Activated CD4-positive, alpha-beta T cell treated with anti-CD3 and anti-CD28 coated beads for 48 hours (primary cell): ENCODE measurements at places on chromosomes 16 and 17.

DNA sequence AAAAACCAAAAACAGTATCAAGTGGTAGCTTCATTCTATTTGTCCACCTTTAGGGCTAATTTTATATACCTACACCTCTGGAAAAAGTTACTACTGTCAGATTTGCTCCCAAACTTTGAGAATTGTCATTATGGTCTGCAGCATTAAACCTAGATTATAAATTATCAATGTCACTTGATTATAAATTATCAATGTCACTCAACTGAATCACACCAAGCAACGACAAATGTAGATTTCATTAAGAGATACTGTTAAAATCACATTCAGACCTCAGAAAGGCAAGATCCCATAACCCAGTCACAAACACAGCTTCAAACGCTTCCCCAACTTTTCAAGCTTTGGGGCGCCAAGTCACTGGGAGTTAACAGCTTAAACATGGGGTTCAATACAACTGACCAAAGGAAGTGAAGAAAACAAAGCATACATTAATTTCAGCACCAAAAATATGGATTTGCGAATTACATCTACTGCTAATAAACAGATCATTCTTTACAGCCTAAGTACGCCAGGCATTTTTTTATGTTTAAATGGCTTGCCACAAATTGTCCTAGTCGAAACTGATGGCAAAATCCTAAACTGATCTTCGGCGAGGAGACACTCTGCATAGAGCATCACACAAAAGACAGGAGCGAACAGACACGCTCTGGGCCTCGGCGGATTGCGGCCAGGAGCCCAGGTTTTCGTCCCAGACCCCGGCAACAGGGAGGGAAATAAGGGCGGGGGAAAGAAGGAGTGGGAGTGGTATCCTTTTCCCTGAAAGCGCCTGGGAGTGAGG is 981 bp downstream of the GLG1 start:
- no peak for DNase-seq

GRCh38 chr16:85479972-85480726 is 133.0 kb upstream of the GSE1 start:
- DNase-seq: no peak

- DNase-seq: no peak
These were observed 100.6 kb upstream of the CNTNAP4 start for GRCh38 chr16:76176616-76177015.

GRCh38 chr16:73040136-73040535 is 7.8 kb downstream of the ZFHX3 start:
- DNase-seq: no peak

DNA sequence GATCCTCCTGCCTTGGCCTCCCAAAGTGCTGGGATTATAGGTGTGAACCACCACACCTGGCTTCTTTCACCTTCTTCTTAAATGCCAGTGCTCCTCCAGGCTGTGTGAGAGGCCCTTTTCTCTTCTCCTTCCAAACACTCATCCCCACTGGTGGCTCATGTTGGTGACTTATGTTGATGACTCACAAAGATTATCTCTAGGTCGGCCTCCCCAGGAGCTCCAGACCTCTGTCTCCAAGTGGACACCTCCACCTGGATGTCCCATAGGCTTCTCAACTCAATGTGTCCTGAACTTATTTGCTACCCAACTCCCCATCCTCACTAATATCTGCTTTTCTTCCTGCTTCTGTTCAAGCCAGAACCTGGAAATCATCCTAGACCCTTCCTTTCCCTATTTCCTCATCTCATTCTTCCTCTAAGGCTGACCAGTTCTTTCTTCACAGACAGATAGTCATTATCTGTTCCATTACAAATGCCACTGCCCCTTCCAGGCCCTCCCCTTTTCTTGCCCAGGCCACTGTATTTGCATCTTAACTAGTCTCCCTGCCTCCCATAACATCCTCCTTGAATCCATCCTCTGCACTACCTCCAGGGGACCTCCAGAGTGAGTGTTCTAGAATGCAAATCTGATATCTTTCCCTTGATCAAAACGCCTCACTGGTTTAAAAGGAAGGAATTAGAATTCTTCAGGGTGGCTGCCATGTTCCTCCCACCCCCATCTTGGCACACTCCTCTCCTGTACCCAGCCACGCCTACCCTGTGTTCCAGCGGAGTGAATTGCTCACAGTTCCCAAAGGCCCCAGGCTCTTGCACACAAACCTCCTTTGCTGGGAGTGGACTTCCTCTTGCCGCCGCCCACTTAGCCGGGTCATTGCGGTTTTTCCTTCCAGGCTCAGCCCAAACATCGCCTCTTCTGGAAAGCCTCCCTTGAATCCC is 34.8 kb upstream of the FBXO47 start:
- no peak for DNase-seq

- DNase-seq: no peak
These were observed 12.9 kb downstream of the ANKFY1 start for GRCh38 chr17:4250887-4251286.

DNA sequence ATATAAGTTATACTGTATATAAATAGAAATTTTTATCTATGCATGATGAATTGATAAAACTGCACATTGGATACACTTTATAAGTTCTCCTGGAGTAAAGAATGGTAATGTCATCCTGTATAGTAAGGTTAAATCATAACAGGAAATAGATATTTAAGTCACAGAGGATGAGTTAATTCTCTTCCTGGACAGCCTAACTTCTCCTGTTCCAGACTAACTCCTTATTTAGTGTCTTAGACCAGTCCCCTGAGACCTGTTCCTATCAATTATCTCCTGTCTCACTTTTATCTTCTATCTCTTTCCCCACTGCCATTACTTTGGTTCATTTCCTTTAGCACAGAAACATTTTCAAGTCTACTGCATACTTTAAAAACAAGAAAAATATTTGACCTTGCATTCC is 46.5 kb downstream of the SSH2 start:
- no peak for DNase-seq

GRCh38 chr17:21390294-21390693 is 14.1 kb downstream of the KCNJ12 start:
- DNase-seq: no peak

GRCh38 chr16:15808071-15808470 is 48.8 kb downstream of the MYH11 start:
- no peak for DNase-seq

GRCh38 chr16:28087675-28088300 is 24.3 kb upstream of the GSG1L start:
- DNase-seq: no peak

DNA sequence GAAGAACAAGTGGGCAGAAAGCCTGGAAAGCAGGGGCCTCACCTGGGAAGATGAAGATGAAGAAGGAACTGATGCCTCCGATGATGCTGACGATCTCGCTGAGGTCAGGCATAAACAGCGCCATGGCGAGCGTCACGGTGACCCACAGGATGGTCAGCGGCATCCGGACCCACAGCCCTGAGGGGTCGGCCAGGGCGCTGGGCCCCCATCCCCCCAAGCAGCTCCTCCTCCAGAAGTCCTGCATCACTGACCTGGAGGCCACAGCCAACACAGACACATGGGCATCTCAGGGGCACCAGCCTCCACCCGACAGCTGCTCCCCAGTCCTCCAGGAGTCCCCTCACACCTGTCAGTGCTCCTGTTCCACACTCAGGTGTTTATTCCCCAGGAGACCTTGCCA is 26.1 kb downstream of the SLC38A8 start:
- no peak for DNase-seq

DNA sequence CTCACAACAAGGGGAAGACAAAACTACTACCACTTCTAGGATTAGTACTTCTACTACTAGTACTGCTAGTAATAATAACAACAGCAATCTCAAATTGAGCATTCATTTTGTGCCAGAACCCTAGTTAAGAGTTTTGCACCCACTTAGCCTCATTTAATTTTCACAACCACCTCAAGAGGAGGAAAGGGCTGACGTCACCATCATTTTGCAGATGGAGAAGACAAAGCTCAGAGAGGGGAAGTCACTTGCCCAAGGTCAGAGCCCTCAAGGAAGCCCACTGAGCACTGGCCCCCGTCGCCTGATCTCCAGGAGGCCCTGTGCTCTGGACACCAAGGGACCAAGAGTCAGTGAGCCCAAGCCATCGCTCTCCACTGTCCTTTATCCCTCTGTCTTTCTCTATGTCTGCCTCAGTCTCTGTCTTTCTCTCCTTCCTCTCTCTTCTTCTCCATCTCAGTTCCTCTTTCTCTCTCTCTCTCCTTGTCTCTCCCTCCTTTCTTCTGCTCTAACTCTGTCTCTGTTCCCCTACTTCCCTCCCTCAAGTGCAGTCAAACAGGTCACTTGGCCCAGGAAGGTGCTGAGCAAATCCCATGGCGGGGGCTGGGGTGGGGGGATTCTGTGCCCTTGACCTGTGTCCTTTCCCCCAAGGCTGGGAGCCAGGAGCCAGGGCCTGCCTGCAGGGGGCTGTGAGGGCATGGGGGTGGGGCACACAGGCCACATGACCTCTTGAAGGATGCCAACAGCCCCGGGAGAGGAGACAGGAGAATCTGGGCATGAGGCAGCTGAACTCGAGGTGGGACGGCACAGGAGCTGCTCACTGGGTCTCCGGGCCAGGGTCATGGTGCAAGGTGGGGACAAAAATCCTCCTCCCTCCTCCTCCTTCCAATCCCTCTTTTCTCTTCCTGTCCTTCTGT is 11.2 kb upstream of the NGFR start:
- no peak for DNase-seq

- DNase-seq: no peak
These were observed 9.2 kb downstream of the GRIN2A start for GRCh38 chr16:10172848-10173655.

GRCh38 chr16:89742948-89743347 is 21.6 kb downstream of the ZNF276 start:
- no peak for DNase-seq

DNA sequence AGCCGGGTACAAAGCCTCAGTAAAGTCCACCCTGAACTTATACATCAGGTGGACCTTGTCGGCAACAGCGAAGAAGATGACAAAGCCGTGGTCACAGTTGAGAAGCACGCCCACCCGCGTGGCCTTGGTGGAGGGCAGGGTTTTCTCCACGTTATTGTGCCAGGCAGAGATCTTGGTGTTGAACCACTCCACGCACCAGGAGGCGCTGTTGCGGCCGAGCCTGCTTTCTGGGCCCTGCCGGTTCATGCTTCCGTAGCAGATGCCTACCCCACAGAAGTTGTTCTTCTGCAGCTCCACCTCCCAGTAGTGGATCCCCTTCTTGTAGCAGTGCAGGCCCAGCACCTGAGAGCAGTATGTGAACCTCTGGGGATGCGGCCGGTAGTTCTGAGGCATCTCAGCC is 22.1 kb downstream of the TRIM25 start:
- DNase-seq: peak; percentile 74

DNA sequence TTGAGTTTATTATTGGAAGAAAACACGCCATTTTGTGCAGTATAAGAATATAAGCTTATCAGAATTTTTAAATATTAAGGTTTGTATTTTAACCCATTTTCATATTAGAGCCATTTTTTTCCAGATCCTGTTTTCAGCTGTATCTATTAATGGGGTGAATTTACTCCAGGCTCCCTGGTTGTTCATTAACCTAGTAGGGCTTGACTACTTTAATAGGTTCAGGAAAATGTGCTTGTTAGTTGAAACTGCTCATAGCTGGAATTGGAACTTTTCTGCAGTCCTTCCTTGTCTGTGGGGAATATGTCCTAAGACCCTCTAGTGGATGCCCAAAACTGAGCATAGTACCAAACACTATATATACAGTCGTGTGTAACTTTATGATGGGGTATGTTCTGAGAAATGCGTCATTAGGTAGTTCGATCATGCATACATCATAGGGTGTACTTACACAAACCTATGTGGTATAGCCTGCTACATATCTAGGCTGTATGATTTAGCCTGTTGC is 28.0 kb downstream of the NFAT5 start:
- no peak for DNase-seq

DNA sequence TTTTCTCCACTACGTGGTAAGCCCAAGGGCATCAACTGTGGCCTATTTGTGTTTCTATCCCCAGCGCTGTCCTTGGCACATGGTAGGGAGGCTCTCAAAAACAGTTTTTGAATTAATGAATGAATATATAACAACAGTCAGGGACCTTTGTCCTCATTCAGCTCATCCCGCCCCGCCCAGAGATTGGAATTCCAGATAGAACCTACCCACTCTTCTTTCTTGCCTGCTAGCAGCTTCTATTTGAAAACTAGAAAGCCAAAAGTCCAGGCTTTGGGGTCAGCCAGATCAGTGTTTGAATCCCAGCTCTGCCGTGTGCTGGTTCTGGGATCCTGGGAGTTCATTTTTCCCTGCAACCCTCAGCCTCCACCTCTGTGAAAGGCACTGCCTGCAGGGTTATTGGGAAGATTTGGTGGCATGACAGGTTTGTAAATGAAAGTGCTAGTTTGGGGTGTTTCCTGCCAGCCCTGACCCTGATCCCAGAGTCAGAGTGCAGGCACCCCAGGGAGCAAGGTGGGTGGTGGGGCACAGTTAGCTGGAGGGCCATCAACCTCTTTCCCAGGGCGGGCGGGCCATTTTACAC is 4.5 kb downstream of the NHERF1 start:
- no peak for DNase-seq

GRCh38 chr16:12601290-12601900 is 202.3 kb downstream of the CPPED1 start:
- no peak for DNase-seq

DNA sequence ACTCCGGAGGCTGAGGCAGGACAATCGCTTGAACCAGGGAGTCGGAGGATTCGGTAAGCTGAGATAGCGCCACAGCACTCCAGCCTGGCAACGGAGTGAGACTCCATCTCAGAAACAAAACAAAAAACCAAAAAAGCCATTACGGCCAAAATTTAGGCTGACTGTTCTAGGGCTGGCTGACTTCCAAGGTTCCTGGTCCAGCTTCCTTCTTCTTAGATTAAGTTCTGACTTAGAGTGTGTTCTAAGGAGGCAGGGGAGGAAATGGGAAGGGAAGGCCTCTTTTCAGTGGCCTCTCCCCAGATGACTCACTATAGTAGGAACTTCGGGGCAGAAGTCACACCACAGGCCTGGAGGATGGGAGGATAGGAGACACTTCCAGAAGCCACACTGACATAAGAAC is 27.7 kb upstream of the CLEC18B start:
- no peak for DNase-seq

GRCh38 chr17:72430611-72431432 is 310.0 kb downstream of the SOX9 start:
- no peak for DNase-seq

DNA sequence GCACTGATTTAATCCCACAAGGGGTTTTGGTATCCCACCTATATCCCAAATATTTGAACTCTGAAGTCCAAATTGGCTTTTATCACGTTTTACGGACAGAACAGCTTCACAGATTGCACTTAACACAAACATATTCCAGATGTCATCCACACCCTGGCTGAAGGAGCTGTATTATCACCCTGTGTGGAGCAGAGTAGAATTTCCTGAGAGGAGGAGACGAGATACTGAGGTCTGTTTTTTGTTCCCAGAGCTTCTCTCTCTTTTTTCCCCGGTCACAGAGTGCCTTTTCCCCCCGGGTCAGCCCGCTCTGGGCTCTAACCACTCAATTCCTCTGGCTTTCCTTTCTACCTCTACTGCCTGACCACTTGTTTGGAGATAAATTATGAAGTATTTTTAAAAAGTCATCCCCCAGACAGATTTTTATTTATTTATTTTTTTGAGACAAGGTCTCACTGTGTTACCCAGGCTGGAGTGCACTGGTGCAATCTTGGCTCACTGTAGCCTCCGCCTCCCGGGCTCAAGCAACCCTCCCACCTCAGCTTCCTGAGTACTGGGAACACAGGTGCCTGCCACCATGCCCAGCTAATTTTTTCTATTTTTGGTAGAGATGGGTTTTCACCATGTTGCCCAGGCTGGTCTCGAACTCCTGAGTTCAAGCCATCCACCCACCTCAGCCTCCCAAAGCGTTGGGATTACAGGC is 30.7 kb downstream of the DNAH2 start:
- DNase-seq: no peak

- no peak for DNase-seq
These were observed 15.6 kb upstream of the ITPRIPL2 start for GRCh38 chr16:19098173-19098572.
